ENCODE measurements at places on chromosomes 5 and 9. TPM values are rescaled to one million over a fixed set of nuclear protein-coding genes. Genes with fewer than 3 reads are reported as not detected.

DNA sequence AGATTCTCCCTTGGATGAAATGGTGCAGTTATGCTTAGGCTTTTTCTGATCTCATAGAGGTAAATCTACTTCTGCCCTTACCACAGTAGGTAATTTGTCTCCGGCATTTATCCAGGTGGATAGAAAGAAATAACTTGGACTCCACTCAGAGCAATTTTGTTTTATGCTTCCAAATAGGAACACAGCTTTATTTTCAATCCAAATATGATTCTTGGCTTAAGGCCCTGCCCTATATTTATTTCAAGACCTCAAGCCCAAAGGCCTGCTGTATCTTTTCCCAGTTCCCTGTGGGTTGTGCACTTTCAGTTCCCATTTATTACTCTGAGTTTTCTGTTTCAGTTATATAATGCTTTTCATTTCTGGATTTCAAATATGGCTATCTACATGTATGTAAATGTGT, 274.2 kb upstream of the SMC2 start:
- DNase-seq, result no peak

DNA sequence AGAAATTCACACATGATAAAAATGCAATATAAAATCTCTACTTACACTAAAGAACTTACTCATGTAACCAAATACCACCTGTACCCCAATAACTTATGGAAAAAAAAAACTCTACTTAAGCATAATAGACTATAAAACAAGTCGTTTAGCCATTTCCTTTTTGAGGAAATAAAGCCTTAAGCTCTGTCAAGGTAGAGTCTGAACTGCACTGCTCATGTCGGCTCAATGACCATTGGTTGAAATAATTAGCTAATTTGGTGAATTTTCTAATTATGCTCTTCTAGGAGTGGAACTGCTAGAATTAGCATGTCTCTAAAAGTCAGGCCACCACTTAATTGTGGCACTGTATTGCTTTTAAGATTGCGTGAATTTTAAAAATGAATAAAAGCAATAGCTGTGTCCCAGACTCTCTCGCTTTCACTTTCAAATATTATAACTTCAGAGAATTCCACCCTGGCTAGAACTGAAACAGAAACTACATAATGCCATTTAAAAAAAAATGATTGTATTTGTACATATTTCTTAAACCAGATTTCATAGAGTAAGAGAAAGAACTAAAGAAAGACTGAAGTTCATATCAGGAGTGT, 113.0 kb upstream of the PCA3 start:
- DNase-seq, result no peak

DNA sequence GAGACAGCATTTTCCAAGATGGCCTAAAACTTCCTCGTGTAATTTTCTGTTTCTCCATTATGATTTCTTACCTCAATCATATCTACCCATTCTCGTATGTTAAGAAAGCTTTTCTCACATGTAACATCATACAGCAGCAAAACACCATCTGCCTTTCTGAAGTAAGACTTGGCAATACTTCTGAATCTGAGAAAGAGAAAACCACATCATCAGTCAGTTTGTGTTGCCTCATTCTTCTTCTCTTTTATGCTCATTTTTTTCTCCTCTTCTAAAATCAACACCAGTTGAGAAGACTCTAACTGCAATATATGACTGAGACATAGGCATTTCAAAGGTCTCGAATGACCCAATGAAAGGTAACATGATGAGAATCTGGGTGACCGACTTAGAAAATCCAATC, 66.0 kb downstream of the RASEF start:
- DNase-seq, result no peak

GRCh38 chr5:173032730-173033129, 23.4 kb upstream of the CREBRF start:
- no peak for DNase-seq

CAPSL gene
- total RNA-seq, result 6.9 TPM

DNA sequence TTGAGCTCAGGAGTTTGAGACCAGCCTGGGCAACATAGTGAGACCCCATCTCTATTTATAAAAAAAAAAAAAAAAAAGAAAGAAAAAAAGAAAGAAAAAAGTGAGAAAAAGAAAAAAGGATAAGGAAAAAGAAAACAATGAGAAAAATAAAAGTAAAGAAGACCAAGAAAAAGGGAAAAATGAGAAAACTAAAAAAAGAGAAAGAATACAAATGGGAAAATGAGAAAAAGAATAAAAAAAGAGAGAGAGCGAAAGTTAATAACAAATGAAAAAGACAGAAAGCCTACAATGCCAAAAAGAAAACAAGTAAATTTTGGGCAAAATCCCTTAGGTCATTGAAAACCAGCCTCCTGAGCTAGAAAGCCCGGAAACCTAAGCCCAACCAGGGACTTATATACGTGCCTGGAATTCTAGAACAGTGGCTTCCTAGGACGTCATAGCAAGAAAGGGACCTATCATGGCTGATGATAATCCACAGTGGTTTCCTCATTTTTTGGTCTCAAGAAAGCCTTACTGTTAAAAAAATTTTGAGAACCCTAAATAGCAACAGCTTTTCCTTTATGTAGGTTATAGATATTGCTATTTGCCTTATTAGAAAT, 131.7 kb upstream of the CLINT1 start:
- DNase-seq, result no peak
